ENCODE measurements at places on chromosomes 1 and 21.
A peak's percentile ranks its signal among the peaks of the same experiment; 100 is the strongest.

DNA sequence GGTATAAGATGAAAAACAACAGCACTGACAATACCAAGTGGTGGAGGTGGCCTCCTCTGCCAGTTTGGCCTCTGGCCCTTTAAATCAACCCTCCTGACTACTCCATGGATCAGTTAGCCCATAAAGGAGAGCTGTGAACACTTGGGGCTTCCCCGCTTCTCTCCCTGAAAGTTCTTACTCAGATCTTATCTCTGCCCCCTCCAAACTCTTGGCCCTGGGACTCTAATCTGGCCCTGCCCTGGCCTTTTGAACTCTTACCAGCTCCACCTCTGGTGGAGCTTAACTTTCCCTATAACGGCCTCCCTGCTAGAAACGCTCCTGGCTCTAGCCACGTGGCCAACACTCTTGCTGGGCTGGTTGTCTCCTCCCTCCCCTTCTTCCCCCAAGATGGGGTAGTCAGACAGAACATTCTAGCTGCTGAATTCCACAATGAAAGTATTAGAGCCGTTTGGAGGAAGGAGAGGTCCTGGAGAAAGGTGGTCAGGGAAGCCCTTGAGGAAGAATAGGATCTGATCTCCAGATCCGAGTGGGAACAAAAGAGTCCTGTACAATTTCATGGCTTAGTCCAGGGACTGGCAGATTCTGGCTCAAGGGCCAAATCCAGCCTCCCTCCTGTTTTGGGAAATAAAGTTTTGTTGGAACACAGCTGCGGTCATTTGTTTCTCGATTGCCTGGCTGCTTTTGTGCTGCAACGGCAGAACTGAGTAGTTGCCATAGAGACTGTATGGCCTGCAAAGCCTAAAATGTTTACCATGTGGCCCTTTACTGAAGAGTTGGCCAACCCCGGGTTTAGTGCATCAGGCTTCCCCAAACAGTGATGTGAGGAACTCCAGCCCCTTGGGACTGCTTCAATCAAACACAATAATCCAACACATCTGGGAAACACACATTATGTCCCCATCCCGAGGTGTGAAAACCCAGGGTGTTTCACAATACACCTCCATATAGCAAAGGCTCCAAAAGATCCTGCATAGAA lies 9.5 kb upstream of the PIGR start:
- DNase-seq = no peak
- no peaks in the 10 kb centered on the region for H3K36me3 ChIP-seq
- no peaks in the 10 kb centered on the region for H3K4me1 ChIP-seq
- H3K27ac ChIP-seq = no peak overlapping the region
- H3K4me3 ChIP-seq = no peak overlapping the region

GRCh38 chr1:236064674-236065508 lies at the start of gene NID1:
NID1 (minus strand) TSS chr1:236065090; CDS start chr1:236065079, 11 bp downstream.
- no peaks in the 10 kb centered on the region for H3K36me3 ChIP-seq
- peak within 1 kb of the TSS; percentile 23 for H3K27ac ChIP-seq
- no peaks in the 10 kb centered on the region for H3K27me3 ChIP-seq
- DNase-seq = peak; percentile 87

- H3K27me3 ChIP-seq = no peaks in the 10 kb centered on the region
- no peak for DNase-seq
- H3K4me1 ChIP-seq = no peaks in the 10 kb centered on the region
- no peak overlapping the region for H3K27ac ChIP-seq
- no peaks in the 10 kb centered on the region for H3K36me3 ChIP-seq
- H3K4me3 ChIP-seq = no peak overlapping the region
These were observed 249.8 kb downstream of the SETD4 start for GRCh38 chr21:35810431-35810970.

DNA sequence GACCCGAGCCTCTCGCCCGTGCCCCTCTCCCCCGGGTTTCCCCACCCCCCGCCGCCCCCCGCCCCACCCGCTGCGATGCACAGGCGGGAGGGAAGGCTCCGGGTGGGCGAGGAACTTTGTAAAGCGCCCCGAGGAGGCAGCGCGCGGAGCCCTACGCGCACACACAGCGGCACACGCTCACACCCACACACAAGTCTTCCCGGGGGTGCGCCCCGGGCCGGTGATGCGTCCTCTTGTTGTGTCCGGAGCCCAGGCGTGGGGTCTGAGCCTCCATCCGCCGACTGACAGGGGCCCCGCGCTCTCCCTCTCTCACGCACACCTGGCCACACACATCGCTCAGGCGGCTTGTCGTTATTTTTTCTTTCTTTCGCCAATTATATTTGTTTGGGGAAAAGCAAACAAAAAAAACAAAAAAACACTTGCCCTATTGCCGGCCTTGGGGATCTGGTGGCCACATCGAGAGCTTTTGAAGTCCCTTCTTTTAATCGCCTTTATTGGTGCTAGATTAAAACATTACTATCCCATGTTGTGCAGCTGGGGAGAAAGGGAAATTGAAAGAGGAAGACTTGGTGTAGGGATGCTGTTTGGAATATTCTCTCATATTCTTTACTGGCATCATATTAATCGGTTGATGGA lies 770 bp downstream of the NTNG1 start:
- H3K4me1 ChIP-seq = no peaks in the 10 kb centered on the region
- H3K27ac ChIP-seq = no peak overlapping the region
- no peaks in the 10 kb centered on the region for H3K36me3 ChIP-seq
- peaks cover 2% of the 10 kb centered on the region for H3K27me3 ChIP-seq
- H3K4me3 ChIP-seq = peak overlapping the region; percentile 52

GRCh38 chr21:21246007-21246406 lies 247.8 kb downstream of the NCAM2 start:
- H3K27me3 ChIP-seq = no peaks in the 10 kb centered on the region
- no peaks in the 10 kb centered on the region for H3K36me3 ChIP-seq

- H3K27me3 ChIP-seq = no peaks in the 10 kb centered on the region
- no peak for DNase-seq
These were observed 273.3 kb downstream of the OLFM3 start for GRCh38 chr1:101723415-101723814.

GRCh38 chr1:64495878-64496277 lies 25.9 kb downstream of the CACHD1 start:
- DNase-seq = no peak
- H3K4me1 ChIP-seq = no peaks in the 10 kb centered on the region
- H3K36me3 ChIP-seq = no peaks in the 10 kb centered on the region
- H3K27me3 ChIP-seq = no peaks in the 10 kb centered on the region
- no peak overlapping the region for H3K4me3 ChIP-seq

- no peaks in the 10 kb centered on the region for H3K27me3 ChIP-seq
- no peak overlapping the region for H3K4me3 ChIP-seq
- peak; percentile 55 for DNase-seq
- no peak overlapping the region for H3K27ac ChIP-seq
- no peaks in the 10 kb centered on the region for H3K36me3 ChIP-seq
These were observed 34.8 kb downstream of the KPNA6 start for GRCh38 chr1:32142446-32143301.

GRCh38 chr21:45837936-45838335 lies 143.6 kb upstream of the COL6A1 start:
- no peak for DNase-seq
- H3K4me3 ChIP-seq = no peak overlapping the region
- no peaks in the 10 kb centered on the region for H3K4me1 ChIP-seq
- H3K27ac ChIP-seq = no peak overlapping the region
- H3K27me3 ChIP-seq = no peaks in the 10 kb centered on the region

DNA sequence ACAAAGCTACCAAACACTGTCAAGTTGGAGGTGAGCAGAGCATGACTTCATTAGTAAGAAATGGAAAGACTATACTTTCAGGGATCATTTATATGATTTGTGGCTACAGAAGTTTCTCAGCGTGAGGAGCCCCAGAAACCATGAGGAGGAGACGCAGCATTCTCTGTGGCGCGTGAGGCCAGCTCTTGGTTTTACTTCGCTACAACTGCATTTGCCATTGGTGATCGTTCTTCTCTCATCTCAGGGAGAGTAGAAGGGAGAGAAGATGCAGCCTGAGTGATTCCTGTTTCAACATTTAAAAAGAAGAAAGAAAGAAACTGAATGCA lies 94.5 kb upstream of the ATP1A1 start:
- H3K27ac ChIP-seq = no peak overlapping the region
- no peak for DNase-seq
- H3K4me1 ChIP-seq = no peaks in the 10 kb centered on the region
- no peaks in the 10 kb centered on the region for H3K27me3 ChIP-seq
- H3K36me3 ChIP-seq = no peaks in the 10 kb centered on the region

GRCh38 chr1:23930270-23930669 lies 17.1 kb upstream of the CNR2 start:
- no peaks in the 10 kb centered on the region for H3K4me1 ChIP-seq
- peak overlapping the region; percentile 43 for H3K27ac ChIP-seq
- no peak overlapping the region for H3K4me3 ChIP-seq
- DNase-seq = no peak

GRCh38 chr1:205073511-205073910 lies 10.7 kb downstream of the TMEM81 start:
- no peak overlapping the region for H3K4me3 ChIP-seq
- DNase-seq = no peak
- no peak overlapping the region for H3K27ac ChIP-seq
- H3K27me3 ChIP-seq = no peaks in the 10 kb centered on the region
- no peaks in the 10 kb centered on the region for H3K36me3 ChIP-seq

GRCh38 chr1:62426237-62426636 lies 10.6 kb upstream of the USP1 start:
- DNase-seq = no peak
- H3K36me3 ChIP-seq = no peaks in the 10 kb centered on the region
- no peak overlapping the region for H3K4me3 ChIP-seq

- H3K27me3 ChIP-seq = no peaks in the 10 kb centered on the region
- no peak for DNase-seq
- H3K4me1 ChIP-seq = no peaks in the 10 kb centered on the region
These were observed 80.3 kb downstream of the NENF start for GRCh38 chr1:212512816-212513559.

Measured in aorta (tissue), 5 donors.